Uterus (tissue), 4 donors: ENCODE measurements at places on chromosomes 13 and 19. TPM values are rescaled to one million over a fixed set of nuclear protein-coding genes. Genes with fewer than 3 reads are reported as not detected.

ALOX5AP gene
- total RNA-seq, result 40.6 TPM

CCDC8 gene
- total RNA-seq, result 7.2 TPM

MEIOSIN gene
- total RNA-seq, result not detected

DNA sequence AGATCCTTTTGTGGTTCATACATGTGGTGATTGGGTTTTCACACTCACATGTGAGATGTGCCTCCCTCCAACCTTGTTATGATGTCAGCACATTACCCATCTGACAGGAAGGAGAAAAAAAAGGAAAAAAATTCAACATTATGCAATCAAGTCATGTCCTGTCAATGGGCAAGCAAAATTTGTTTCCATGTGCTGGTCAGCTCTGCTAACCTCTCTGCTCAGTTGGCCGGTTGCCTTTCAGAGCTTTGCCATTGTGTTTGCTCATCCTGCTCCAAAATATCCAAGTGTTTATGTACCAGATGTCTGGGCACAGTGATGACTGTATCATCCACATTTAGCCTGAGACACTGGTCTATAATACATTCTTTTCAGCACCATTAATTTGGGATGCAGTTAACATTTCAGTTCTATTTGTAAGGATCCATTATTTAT is 27.0 kb upstream of the METTL21C start:
- no peak for DNase-seq

DNA sequence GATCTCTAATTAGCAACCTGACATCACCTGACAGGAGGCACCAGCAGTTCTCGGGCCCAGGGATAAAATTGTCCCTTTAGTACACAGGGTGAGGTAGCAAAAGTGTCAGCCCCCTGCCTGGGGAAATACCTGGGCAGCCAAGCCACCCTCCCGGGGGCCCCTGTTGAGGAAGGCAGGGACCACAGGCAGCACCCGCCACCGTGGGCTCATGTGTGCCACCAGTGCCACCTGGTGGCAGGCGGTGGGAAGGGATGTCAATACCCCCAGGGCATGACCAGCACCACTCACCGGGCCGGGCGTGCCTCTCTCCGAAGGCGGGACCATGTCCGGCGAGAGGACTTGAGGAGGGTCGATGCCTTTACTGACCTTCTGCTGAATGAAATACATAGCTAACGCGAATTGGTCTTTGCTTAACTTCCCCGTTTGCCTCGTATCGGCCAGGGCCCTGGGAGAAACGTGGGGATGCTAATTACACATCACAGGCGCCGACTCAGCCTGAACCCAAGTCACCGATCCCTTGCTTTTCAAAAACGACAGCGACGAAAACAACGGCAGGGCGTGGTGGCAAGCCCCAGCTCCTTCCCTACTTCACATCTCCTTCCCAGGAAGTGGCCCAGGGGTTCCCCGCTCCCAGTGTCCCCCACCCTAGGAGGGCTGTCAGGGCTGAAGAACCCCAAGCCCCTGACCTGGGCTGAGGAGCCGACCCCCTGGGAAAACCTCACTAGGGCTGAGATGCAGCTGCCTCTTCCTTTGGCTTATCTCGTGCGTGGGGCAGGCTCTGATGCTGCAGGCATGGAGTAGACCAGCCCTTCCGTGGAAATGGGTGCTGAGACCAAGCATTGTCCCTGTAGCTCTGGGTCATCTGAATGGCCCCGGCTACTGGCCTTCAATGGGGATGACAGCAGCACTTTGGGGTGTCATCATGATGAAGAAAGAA is 53.8 kb downstream of the EPS15L1 start:
- DNase-seq, result peak; percentile 53
